Vagina (tissue), 2 donors: ENCODE measurements at places on chromosomes 12 and 14. TPM values are rescaled to one million over a fixed set of nuclear protein-coding genes. Genes with fewer than 3 reads are reported as not detected.

IGF1 gene
- 68.0 TPM for total RNA-seq

KLHL33 gene
- 1.2 TPM for total RNA-seq

DNA sequence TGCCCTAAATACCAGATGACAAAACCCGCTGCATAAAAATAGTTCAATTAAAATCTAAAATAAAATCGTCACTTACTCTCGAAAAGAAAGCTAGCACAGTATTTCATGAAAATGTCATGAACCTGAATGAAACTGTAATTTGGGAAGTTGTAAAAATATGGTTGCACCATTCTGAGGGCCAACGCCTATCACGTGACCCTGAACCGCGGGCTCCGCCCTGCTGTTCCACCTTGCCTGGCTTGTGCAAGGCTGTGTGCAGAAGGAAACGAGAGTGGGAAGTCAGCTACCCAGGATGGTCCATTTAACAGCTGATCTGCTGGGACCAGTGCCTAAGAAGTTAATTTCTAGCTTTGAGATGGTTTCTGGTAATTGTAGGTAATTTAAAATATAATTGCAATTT, 91.7 kb upstream of the BMP4 start:
- no peak for DNase-seq

- no peak for DNase-seq
Measured at GRCh38 chr12:51848841-51849735, 570 bp upstream of the FIGNL2 start.

CCDC197 gene
- total RNA-seq: not detected

- no peak for DNase-seq
Measured at GRCh38 chr14:53640695-53641094, 315.9 kb downstream of the BMP4 start.

- no peak for DNase-seq
Measured at GRCh38 chr14:55070981-55071411, 19.5 kb downstream of the MAPK1IP1L start.

DNA sequence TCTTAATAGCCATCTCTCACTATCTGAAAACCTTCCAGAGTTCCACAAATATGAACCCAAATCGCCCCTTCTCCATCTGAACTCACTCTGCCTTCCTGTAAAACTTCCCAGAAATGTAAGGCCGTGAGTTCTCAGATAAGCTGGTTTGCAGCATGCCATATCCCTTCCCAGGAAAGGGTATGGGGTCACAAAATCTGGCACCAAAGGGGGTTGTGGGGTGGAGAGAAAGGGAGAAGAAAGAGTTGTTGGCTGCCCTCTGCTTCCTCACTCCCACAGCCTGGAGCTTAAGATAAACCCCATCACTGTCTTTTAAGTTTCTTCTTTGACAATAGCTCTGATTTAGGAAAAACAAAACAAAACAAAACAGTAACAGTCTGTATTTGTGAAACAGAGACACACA, 10.7 kb downstream of the TMTC1 start:
- no peak for DNase-seq

NXPH4 gene
- total RNA-seq: 3.2 TPM

AKAP6 gene
- total RNA-seq: 3.9 TPM

POMT2 gene
- total RNA-seq: 33.1 TPM

DNA sequence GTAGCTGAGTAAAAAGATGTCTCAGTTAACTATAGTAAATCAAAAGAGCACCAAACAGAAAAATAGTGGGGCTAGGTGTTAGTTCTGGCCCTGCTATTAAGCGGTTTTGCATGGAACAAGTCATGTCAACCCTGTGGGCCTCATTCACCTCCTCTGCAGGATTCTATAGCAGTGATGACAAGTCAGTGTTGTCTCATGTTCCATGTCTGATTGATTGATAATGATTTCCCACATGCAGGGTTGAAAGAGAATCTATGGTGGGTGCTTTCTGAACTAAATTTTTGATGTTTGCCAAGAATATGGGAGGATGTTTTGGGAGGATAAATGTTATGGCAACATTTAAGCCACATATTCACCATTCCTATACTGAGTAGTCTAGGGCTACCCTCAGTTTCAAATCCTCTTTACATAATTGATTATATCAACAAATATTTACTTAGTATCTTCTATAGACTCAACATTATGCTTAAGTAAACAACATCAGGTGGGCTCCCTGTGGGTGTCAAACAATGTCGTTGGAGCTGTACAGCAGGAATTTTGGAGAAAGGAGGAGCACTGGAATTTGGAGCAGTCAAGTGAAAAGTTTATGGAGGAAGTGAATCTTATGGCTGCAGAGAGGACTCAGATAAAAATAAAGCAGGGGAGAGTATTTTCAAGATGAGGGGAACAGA, 48.6 kb downstream of the IRAK3 start:
- no peak for DNase-seq

- no peak for DNase-seq
Measured at GRCh38 chr14:87691042-87691881, 301.7 kb downstream of the GALC start.

NCAPD2 gene
- total RNA-seq: 25.5 TPM

- no peak for DNase-seq
Measured at GRCh38 chr12:29743077-29743476, 40.7 kb downstream of the TMTC1 start.

METTL1 gene
- 10.8 TPM for total RNA-seq

AKAP3 gene
- total RNA-seq: not detected

DNA sequence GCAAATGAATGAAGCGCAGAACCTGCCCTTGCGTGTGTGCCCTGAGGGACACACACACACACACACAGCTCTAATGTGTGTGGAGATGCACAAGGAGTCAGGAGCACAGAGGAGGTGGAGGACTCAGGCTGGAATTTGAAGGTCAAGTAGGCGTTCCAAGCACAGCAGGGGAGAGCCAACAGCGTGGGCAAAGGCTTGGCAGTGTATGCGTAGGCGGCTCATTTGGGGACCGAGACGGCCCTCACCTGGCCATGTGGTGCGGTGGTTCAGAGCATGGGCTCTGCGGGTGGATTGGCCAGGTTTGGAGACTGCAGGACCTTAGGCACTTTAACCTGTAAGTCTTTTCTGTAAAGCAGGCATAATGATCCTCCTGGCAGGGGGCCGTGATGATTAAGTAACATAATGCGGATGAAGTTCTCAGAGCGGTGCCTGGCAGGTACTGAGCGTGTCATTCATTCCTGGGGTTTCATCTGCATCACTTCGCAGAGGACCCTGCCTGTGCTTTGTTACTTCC, 69.5 kb upstream of the SLC24A4 start:
- DNase-seq: no peak

NUAK1 gene
- total RNA-seq: 22.8 TPM

DNA sequence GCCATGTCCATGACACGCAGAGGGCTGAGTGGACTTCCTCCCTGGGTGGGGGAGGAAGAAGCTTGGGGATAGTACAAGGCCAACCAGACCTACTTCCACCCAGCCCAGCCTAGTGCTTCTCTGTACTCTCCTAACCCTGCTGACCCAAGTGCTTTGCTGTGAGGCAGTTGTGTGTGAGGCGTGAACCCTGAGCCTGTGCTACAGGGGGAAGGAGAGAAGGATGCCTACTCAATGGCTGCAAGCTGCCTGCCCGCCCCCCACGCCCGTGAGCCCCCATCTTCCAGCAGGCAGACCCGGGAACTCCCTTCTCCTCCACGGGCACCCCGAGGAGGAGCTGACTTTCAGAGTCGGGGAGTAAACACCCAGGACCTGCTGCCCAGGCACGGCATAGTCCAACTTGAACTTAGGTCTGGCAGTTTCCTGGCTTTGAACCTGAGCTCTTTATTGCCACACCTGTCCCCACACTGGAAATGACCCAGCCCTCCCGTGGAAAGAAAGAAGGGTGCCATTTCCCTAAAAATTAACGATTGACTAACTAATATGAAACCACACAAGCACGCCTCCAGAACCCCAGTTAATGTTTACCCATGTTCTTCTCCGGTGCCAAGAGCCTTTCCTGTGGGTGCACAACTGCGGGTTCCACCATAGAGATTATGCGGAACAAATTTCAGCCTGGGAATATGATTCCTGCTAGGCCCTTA, 10.8 kb downstream of the ALDH2 start:
- DNase-seq: no peak

DNA sequence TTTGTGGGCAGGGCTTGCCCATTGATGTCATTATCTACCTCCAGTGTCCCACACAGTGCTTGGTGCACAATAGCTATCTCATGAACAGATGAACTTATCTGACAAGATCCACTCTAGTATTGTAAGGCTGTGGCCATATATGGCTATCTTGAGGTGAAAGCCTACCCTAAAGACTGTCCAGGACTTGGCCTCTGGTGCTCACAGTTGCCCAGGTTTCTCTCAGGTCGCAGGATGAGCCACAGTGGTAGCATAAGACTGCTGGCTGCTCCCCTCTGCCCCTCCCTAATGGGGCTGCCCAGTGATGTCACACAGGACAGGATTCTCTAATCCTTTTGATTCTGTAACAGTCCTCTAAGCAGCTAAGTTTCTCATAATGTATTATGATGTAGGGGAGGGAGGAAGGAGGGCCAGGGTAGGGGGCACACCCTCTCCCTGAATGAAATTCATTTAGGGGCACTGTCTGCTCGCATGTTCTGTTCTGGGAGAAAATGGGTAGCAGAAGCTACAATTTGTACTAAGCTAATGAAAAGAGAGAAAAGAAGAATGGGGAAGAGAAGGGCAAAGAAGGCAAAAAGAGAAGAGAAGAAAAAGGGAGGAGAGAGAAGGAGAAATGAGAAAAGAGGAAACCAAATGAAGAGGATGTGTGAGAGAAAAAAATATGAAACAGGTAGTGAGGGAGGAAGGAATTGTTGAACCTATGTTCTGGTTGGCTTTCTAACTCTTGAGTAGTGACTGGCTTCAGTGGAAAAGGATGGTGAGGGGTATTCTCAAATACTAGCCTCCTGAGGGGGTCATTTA, 3.4 kb upstream of the PPM1A start:
- DNase-seq: no peak

DNA sequence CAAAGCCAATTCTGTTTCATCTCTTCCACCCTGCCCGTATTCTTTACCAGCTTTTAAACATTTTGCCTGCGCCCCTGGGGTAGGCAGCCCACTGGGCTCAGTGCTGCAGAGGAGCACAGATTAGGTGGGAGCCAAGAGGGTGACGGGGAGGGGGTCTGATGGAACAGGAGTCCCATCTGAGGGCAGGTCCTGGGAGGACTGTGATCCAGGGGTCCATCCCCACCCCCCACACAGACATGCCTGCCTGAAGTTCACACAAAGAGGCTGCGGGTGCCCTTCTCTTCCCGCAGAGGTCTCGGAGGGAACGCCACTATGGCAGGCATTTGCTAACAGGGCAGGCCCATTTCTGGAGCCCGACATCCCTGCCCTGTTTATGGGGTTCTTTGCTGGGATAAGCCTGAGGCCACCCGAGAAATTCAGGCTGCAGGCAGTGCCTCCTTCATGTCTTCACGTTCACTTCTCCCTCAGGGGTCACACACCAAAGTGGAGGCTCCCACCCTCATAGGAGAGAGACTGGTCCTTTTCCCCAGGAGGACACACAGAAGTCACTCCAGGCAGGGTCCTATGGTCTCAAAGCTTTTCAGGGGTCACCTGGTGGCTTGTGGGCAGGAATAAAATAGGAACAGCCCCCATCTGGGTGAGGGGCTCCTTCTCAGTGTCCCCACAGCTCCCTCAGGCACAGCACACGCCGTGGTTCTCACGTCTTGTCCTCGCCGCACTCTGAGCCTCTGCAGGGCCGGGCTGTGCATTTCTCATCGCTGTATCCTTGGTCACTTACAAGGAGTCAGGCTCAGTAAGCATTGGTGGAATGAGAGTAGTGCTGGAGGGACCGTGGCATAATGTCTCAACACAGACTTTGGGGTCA, 12.9 kb downstream of the VASH1 start:
- peak; percentile 79 for DNase-seq

DNA sequence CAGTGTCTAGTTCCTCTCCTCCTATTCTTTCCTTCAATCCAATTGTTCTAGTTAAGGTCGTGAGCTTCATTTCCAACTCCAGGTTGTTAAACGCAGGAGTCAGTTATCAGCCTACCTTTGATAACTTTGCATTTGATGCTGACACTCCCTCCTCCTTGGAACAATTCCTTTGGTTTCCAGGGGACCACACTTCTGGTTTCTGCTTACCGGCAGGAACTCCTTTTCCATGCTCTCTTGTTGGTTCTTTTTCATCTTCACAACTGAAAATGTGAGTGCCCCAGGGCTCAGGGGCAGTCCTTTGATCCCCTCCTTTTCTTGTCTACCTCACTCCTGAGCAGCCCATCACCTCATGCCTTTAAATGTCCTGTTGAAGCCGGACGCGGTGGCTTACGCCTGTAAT, 5.0 kb downstream of the EEF1AKMT3 start:
- no peak for DNase-seq

GRCh38 chr12:53047221-53048032, 2.4 kb upstream of the TNS2 start:
- peak; percentile 93 for DNase-seq

- DNase-seq: no peak
Measured at GRCh38 chr12:76471579-76471978, 88.0 kb downstream of the OSBPL8 start.

XRCC3 gene
- total RNA-seq: 6.9 TPM

DNA sequence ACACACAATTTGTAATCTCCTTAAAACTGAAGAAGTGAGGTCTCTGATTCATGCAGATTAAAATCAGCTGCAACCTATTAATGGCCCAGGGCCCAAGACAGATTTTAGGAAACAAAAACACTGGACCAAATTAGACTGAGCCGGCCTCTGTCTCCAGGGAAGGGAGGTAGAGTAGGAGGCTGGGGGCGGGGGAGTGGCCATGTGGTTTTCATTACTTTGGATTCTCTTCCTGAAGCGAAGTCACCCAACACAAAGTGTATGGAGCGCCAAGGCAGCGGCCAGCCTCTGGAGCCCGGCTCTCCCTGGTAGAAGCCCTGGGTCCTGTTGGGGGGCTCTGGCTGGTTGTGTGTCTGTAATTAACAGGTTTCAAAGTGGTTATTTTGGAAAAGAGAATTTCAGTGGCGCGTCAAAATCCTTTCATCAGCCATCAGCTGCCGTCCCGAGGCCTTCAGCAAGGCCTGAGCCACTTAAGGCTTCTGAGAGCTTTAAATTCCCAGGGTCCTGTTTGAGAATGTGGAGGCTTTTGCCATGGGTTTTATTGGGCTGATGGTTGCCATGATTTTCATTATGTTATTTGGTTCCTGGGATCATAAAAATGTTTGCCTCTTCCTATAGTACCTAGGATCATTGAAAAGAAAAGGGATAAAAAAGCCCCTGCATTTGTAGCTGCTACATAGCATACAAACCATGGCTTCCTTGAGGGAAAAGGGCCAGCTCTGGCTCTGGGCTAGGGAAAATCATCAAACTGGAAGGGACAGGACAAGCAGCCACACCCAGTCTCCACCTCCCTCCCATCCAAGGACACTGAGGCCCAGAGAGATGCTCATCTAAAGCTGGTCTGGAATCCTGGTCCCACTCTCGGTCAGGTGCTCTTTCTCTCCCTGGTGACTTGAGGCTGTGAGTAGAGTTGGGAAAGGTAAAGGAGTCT, 282.4 kb downstream of the ZFP36L1 start:
- no peak for DNase-seq

- DNase-seq: no peak
Measured at GRCh38 chr12:98244136-98244535, 271.3 kb upstream of the TMPO start.

- DNase-seq: no peak
Measured at GRCh38 chr12:90832427-90832826, 122.5 kb downstream of the CCER1 start.

DNA sequence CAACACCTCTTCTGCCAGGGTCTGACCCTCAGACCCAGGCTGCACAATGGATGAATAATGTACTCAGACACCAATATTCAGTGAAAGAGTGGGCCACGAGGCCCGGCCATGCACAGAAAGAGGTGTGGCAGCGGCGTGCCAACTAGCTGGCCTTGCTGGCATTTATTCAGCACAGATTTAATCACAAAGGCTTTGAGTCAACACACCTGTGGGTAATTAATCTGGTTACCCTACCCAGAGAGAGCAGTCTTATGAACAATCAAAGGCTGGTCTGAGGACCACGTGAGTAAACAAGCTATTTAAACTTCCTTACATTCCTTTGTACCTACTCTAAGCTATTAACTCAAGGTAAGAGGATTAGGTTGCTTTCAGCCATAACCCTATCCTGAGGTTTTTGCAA, 324.8 kb downstream of the C12orf50 start:
- DNase-seq: no peak
